Femur (tissue), 1 donor: ENCODE measurements at places on chromosomes 4 and X.

- no peak for DNase-seq
Observed at GRCh38 chr4:60522265-60522664, 677.9 kb upstream of the ADGRL3 start.

DNA sequence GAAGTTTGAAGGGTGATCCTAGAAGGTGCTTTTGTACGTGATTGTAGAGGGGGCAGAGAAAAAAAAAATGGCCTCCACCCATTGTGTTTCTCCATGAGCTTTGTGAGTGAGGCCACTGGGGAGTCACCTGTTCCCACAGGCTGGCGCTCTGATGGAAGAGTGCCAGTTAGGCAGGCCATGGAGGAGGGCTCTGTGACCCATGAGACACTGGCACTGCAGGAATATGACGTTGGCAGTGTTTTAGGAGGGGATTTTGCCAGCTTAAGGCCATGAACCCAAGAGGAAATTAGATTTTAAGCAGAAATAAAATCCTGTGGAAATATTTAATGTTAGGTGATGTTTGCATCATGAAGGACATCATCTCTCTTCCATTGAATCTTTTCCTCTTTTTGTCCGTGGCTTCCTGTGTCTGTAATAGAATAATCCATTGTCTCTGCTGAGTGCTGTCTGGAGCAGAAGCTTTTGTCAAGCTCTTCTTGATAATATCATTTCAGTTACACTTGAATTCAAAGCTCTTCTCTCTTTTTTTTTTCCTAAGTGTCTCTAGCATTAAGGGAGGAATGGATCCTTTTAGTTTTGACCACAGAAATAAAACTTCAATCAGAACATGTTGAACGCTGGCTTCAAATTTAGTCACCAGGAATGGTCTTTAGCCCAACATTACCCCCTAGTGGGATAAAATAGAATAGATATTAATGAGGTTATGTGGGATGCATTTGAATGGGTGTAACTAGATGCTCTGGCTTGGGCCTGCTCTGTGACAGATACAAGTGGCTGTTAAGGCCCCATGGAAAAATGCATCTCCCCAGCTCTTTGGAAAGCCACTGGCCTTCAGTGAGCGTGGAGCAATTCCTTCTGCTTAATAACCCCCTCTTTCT, 41.0 kb upstream of the UCP1 start:
- DNase-seq, result no peak

- DNase-seq, result no peak
Observed at GRCh38 chr4:139606579-139607501, 50.8 kb upstream of the SETD7 start.

GRCh38 chrX:57918750-57919436, 8.6 kb upstream of the ZXDA start:
- no peak for DNase-seq

DNA sequence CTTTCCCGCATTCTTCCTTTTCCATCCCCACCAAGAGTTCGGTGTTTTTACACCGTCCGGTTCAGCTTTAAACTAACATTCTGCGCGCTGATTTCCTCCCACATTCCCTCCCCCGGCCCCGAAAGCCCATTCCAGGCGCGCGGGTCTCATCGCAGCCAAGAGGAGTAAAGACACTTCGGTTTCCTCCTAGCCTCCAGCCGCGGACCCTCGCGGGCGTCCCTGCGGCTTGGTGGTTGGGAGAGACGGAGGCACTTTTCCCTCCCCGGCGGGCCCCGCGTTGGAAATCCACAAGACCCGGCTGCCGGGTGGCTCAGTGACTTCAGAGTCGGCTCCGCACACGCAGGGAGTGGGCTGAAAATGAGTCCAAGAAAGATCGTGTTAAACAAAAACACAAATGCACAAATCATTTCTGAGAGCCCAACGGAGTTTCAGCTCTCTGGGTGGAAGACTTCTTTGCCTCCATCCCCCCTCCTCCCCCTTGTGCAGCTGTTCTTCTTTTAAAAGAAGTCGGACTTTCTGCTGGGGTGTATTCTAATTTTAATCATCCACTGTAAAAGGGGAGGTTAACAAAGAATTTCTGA, 2.0 kb upstream of the ARX start:
- peak; percentile 36 for DNase-seq

DNA sequence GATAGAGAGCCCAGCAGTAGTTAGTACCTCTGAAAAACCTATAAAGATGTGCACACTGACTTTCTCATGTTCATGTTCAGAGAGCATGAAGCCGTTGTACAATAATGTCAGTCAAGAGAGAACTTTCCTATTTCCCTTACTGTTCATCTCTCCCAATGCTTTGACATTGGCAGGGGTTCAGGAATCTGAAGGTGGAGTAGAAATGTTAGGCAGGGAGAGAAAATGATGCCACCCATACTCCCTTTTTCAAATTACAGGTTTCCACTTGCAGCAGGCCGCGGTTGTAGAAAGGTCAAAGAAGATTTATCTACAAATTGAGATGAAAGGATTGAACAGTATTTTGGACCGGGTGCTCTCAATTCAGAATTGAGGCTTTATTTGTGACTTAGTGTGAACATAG, 84.3 kb downstream of the DCAF8L2 start:
- DNase-seq, result no peak

- no peak for DNase-seq
Observed at GRCh38 chr4:45004847-45005565, 278.6 kb upstream of the GNPDA2 start.

GRCh38 chr4:173556398-173557131, 26.5 kb upstream of the HAND2 start:
- no peak for DNase-seq
